Hematopoietic multipotent progenitor cell treated with erythropoietin and hydrocortisone succinate and interleukin-3 and kit ligand, for 8 days (in vitro differentiated cells): ENCODE measurements at places on chromosomes 16 and 17.

- DNase-seq, result no peak
Observed at GRCh38 chr17:55632236-55632635, 90.4 kb downstream of the TMEM100 start.

- DNase-seq, result no peak
Observed at GRCh38 chr16:50712560-50712898, 19.1 kb downstream of the NOD2 start.

DNA sequence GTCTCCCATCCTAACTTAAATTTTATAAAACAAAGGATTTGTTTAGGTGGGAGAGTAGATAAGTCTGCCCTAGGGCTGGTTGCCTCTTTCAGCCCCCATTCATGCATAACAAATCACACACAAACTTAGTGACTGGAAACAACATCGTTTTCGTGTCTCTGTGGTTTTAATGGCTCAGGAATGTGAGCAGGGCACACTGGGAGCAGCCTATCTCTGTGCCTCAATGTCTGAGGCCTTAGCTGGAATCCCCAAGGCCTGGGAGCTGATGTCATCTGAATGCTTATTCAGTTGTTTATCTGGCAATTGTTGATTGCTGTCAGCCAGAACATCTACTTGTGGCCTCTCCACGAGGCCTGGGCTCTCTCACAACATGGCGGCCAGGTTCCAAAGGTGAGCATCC lies 101.9 kb upstream of the HSBP1 start:
- DNase-seq, result no peak

- DNase-seq, result no peak
Observed at GRCh38 chr16:938136-938535, 32.6 kb downstream of the LMF1 start.

- no peak for DNase-seq
Observed at GRCh38 chr16:9503251-9503984, 412.0 kb downstream of the HAPSTR1 start.

DNA sequence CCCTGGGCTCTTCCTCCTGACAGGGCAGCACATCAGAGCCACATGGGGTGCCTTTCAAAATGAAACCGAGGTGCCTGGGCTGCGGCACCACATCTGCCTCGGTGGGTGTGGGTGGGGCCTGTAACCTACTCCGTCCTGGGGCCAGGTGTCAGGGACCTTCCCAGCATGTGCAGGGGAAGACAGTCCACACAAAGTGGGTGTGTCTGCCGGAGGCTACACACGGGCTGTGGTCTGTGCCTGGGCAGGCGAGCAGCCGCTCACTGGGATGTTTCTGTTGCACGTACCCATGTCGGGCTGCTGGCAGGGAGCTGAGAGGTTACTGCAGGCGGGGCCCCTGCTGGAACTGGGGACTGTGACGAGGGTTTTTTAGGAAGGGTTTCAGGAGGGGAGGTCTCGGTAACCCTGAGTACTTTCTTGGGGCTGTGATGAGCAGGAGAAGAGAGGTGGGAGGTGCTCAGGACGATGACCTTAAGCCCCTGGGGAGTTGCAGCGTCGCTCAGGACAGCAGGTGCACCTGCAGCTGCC lies 351.2 kb downstream of the SEC14L1 start:
- DNase-seq, result no peak

DNA sequence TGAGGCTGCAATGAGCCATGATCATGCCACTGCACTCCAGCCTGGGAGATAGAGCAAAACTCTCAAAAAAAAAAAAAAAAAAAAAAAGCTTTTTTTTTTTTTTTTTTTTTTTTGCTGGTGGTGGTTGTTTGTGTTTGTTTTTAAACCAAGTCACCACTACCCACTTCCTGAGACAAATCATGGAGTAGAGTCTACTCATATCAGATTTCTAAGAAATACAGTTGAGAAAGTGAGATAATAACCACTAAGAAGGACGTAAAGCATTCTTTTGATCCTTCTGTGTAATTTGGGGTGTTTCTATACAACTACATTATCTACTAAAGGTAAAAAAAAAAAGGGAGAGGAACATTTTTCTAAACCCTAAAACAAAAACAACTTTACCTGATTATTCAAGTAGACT lies 38.0 kb downstream of the AXIN2 start:
- DNase-seq, result peak; percentile 3

DNA sequence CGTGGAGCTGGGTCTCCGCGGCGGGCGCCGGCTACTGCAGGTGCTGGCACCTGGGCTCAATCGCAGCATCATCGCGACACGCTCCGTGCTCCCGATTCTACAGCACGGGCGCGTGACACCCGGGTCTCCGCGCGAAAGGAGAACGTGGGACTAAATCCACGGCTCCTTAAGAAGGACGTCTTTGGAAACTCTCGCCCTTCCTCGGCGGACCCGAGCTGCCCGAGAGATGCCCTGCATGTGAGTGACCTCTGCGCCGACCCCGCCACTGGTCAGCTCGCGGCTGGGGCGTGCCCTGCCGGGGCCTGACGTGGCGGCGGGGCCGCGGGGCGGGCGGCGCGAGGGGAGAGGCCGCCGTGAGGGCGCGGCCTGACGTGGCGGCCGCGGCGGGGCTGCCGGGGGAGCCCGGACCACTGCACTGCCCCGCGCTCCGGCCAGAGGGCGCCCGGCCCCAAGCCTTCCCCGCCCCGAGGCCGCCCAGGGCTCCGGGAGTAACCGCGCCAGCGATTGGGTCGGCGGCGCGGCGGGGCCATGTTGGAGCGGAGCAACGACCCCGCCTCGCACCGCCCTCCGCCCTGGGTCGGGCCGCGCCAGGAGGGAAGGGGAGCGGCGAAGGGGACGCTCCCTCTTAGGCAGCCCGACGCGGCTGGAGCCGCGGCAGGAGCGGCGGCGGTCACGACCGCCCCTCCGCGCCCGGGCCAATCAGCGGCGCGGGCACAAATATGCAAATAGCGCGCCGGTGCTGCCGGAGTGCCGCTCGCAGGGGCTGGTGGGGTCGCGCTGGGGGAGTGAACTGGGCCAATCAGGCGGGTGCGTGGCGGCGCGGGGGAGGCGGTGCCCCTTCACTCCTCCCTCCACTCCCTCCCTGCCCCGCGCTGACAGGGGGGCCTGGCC lies 75.6 kb downstream of the CHD9 start:
- peak; percentile 93 for DNase-seq

DNA sequence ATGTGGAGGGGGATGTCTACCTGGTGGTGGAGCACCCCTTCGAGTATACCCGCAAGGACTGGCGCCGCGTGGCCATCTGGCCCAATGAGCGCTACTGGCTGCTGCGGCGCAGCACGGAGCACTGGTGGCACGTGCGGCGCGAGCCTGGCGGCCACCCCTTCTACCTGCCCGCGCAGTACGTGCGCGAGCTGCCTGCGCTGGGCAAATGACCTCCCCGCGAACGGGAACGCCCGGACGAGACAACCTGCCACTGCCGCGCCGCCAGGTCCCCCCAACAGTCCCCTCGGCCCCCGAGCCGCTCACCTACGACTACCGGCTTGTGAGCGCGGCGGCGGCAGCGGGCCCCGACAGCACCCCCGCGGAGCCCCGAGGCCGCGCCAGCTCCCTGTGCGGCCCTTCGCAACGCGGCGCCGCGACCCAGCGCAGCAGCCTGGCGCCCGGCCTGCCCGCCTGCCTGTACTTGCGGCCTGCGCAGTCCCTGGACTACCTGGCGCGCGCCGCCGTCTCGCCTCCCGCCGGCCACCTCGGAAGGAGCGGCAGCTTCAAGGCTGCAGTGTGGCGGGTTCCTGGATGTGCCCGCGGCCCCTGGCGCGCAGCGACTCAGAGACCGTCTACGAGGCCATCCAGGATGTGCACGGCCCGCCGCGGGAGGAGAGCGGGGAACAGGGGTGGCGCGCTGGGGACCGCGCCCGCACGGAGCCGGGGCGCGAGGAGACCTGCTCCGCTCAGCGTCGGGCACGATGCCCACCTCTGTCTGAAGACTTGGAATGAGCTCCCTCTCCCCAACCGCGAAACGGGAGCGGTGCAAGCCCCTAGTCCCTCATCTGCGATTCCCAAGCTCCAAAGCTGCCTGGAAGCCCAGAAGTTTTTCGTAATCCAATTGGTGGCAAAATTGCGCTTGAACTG lies 48.7 kb upstream of the AMZ2 start:
- DNase-seq, result no peak

GRCh38 chr17:74237321-74237720 lies 23.9 kb downstream of the TTYH2 start:
- no peak for DNase-seq

GRCh38 chr17:10205549-10206185 lies 7.3 kb upstream of the GAS7 start:
- DNase-seq, result peak; percentile 60

DNA sequence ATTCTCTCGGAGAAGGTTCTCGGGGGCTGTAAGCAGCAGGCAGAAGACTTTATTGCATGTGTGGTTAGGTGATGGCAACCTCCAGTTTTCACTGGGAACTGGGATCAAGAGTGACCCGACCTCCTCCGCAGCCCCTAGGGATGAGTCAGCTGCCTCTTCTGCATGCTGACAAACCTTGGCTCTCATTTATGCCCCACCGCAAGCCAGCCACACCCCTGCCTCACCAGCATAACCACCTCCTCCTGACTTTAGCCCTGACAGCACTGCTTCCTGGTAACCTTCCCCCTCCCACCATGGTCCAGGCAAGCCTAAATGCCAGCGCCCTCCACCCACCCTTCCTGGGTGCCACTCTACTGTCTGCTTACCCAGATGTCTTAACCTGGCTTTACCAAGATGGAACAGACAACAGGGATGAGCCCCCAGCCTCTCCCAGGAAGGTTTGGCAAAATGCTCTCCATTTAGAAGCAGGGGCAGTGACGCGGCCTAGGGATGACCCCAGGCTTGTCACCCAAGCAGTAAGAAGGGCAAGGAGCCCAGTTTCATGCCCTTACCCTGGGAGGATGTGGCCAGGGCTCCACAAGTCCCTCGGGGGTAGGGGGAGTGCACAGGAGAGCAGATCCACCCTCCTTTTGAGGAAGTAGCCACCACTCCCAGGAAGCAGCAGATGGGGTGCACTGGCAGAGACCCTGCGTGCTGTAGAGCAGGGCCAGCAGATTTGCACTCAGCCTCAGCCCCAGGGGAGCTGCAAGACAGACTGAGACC lies 73.5 kb downstream of the GOSR1 start:
- DNase-seq, result no peak

GRCh38 chr16:68642047-68642435 lies 3.1 kb upstream of the CDH3 start:
- DNase-seq, result no peak

GRCh38 chr16:52912565-52913173 lies 140.0 kb downstream of the CHD9NB start:
- peak; percentile 62 for DNase-seq

- no peak for DNase-seq
Observed at GRCh38 chr17:70848785-70849184, 679.5 kb downstream of the KCNJ2 start.

DNA sequence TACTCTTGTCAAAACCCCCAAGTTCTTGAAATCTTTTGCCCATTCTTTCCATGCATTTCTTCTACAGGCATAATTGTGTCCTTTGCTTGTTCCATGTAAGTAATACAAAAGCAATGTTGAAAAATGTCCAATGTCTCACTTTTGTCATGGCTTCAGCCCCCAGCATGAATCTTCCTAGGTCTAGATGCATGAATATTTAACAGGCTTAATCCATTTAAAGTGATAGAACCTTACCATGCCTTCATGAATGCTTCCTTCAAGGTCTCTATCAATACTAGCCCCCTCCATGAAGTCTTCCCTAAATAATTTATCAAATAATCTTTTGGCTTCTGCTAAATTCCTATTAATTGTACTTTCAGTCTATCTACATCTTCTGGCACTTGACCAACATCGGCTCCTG lies 46.1 kb upstream of the ANKFY1 start:
- no peak for DNase-seq

DNA sequence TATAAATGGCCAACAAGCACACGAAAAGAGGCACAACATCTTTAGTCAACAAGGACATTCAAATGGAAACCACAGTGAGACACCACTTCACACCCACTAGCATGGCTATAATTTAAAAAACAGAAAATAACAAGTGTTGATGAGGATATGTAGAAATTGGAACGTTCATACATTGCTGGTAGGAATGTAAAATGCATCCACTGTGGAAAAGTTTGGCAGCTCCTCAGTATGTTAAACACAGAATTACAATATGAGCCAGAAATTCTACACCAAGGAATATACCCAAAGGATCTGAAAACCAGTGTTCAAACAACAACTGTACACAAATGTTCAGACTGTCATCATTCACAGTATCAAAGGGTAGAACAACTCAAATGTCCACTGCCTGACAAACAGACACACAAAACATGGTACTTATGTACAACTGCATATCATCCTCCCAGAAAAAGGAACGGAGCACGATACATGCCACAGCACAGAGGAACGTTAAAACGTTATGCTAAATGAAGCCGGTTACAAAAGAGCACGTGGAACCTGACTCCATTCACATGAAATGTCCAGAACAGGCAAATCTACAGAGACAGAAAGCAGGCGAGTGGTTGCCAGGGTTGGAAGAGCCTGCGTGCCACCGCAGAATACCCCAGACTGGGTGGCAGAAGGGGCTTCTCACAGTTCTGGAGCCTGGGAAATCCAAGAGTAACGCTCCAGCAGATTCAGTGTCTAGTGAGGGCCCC lies 32.8 kb upstream of the METRNL start:
- no peak for DNase-seq

DNA sequence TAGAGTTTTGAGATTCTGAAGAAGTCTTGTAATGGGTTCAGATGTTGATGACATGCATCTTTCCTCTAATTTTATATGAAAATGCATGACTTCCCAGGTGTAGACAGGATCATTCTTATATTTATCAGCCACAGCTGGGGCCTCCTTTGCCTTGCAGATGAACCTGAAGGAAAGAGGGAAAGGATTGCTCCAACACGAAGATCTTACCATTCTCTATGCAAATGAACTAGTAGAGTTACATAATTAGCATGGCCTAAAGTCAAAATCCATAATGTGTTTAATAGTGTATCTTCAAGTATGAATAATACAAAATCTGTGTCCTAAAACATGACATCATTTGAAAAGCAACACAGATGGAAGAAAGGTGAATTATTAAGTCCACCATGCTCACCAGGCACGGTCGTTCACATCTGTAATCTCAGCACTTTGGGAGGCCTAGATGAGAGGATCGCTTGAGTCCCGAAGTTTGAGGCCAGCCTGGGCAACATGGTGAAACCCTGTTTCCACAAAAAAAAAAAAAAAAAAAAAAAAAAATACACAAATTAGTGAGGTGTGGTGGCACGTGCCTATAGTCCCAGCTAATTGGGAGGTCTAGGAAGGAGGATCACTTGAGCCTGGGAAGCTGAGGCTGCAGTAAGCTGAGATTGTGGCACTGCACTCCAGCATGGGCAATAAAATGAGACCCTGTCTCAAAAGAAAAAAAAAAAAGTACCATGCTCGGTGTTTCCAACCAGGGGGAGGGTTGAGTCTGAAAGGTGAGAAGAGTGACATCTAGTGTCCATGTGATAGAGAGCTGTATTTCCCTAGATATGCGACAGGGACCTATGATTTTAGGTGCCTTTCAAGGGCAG lies 6.3 kb downstream of the VWA3A start:
- DNase-seq, result peak; percentile 70

GRCh38 chr17:40558890-40559563 lies 6.2 kb downstream of the CCR7 start:
- DNase-seq, result no peak

- no peak for DNase-seq
Observed at GRCh38 chr16:35793601-35794000, 2334.2 kb downstream of the TP53TG3F start.

GRCh38 chr16:14448879-14449278 lies 181.2 kb downstream of the PARN start:
- DNase-seq, result no peak

GRCh38 chr16:47461598-47462266 lies 601 bp downstream of the PHKB start:
- peak; percentile 91 for DNase-seq

- no peak for DNase-seq
Observed at GRCh38 chr16:20720251-20720650, 21.4 kb downstream of the THUMPD1 start.
